ENCODE measurements at places on chromosomes 2 and 18. TPM values are rescaled to one million over a fixed set of nuclear protein-coding genes. Genes with fewer than 3 reads are reported as not detected.

DNA sequence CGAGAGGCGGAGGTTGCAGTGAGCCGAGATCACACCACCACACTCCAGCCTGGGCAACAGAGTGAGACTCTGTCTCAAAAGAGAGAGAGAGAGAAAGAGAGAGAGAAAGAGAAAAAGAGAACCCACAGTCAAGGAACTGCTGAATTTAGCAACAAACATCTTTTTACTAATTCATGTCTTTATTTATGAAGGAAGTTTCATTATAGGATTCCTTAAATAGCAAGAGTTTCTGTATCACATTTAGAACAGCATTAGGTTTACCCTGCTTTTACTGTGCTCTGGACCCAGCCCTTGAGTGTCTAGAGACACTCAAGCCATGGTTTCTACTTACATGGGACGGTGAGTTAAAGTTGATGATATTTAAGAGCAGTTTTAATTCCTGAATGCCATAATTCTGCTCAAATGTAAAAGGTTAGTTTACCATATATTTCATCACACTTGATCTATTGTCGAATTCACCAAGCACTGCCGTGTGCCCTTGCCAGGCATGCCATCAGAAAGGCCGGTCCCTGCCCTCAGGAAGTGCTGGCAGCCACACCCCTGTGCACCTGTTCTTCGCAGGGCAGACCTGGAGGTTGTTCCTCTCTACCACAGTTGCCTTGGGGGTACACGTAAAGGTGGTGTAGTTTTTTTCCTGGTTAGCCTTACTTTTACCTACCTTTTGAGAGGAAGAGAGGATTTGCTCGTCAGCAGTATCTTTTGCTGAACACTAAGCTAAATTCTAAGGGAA lies 153.3 kb downstream of the LDLRAD4 start:
- H3K4me3 ChIP-seq = no peak overlapping the region
- H3K27ac ChIP-seq = no peak overlapping the region
- DNase-seq = no peak

DNA sequence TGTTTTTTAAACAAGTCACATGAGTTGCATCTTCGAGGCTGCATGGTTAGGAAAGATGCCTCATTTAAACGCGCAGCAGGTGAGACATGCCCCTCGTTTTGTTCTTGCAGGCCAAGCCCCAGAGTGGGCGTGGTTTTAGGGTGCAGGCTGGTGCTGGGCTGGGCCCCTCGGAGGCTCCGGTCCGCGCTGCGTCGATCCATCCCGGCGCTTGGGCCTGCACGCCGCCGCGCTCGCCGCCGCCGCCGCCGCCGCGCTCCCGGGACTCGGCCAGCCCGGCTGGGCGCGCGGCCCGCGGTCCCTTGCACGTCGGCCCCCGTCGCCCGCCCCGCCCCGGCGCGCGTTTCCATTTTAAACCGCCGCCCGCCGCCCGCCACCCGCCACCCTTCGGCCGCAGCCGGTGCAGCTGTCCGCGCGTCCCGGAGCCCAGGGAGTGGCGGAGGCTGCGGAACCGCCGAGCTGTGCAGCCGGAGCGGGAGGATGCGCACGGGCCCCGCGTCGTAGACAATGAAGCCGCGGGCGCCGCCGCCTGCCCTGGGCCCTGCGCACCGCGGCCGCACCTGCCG lies 175.5 kb downstream of the AGAP1 start:
- H3K4me1 ChIP-seq = peaks cover 13% of the 10 kb centered on the region
- no peaks in the 10 kb centered on the region for H3K27me3 ChIP-seq
- peak; percentile 58 for DNase-seq
- H3K36me3 ChIP-seq = no peaks in the 10 kb centered on the region
- peak overlapping the region; percentile 80 for H3K4me3 ChIP-seq
- H3K27ac ChIP-seq = no peak overlapping the region

DNA sequence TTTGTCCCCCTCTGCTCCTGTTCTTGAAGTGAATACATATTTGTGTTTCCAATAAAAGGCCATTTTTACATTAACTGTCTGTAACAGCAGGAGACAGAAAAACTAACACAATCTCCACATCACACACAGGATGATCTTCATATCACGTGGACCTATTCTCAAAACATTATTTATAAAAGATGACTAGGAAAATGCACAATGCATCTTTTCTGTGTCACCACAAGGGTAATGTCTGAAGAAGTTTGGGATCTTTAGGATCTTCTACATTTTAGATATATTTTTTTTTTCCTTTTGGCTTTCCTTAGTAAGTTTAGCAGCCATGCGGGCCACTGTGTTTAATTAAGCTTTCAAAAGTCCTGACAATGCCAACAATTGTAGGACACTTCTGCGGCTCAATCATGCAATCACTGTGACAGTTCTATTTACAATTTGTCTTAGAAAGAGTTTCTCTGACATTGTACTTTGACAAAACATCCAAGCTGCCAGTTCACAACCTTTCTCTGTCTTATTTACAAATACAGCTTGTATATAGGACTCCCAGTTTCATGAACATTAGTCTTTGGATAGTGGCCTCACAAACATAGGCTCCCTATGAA lies 12.3 kb downstream of the BCL11A start:
- peaks cover 16% of the 10 kb centered on the region for H3K27me3 ChIP-seq
- H3K4me3 ChIP-seq = no peak overlapping the region
- H3K4me1 ChIP-seq = no peaks in the 10 kb centered on the region
- no peaks in the 10 kb centered on the region for H3K36me3 ChIP-seq

DNA sequence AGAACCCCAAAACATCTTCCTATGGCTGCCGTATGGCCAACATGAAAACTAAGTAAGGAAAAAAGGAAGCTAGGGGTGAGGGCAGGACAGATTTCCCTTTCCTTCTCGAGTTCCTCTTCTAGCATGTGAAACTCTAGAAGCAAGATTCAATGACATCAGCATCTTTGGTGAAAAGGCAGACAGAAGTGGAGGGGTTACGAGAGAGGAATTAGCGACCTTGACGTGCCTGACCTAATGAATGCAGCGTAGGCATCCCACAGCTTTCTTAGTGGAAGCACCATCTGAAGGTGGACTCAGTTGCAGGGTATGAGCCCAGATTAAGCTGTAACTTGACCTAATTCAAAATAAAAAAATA lies 47.9 kb upstream of the PELI1 start:
- H3K4me3 ChIP-seq = no peak overlapping the region
- peaks cover 33% of the 10 kb centered on the region for H3K27me3 ChIP-seq

CFAP65 gene
- not detected for total RNA-seq

DNA sequence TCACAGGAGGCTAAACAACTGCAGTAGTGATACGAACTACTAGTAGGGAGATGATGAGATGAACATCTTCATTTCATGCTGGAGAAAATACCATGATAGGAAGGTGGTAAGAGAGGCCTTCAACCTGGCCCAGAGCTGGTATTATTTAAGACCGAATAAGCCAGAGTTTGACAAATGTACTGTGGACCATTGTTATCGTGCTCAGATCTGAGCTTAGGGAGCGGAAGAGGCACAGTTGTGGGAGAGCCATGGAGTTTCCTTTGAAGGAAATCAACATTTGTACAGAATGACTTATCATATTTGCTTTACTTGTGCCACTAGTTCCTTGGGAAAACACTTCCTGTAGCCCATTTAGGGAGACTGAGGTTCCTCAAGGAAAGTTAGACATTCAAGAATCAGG lies 260.6 kb upstream of the TNP1 start:
- no peak for DNase-seq
- no peaks in the 10 kb centered on the region for H3K27me3 ChIP-seq
- no peak overlapping the region for H3K27ac ChIP-seq
- peaks cover 3% of the 10 kb centered on the region for H3K4me1 ChIP-seq
- no peaks in the 10 kb centered on the region for H3K36me3 ChIP-seq

GPR155 gene
- 4.4 TPM for total RNA-seq

UPP2 gene
- not detected for total RNA-seq

GPR17 gene
- total RNA-seq = not detected

- peak overlapping the region; percentile 65 for H3K27ac ChIP-seq
- DNase-seq = peak; percentile 45
- H3K4me1 ChIP-seq = peaks cover 8% of the 10 kb centered on the region
- H3K4me3 ChIP-seq = no peak overlapping the region
- H3K27me3 ChIP-seq = no peaks in the 10 kb centered on the region
Measured at GRCh38 chr18:6876641-6877041, 147.1 kb downstream of the ARHGAP28 start.

All from IMR-90 (cell line).